ENCODE measurements at places on chromosomes 5 and 9.

- no peak for DNase-seq
Measured at GRCh38 chr9:125651576-125652232, 55.3 kb downstream of the MAPKAP1 start.

GRCh38 chr5:96214442-96215197 lies 218.4 kb downstream of the PCSK1 start:
- DNase-seq, result no peak

GRCh38 chr5:149474198-149474597 lies 77.0 kb downstream of the CSNK1A1 start:
- DNase-seq, result no peak

DNA sequence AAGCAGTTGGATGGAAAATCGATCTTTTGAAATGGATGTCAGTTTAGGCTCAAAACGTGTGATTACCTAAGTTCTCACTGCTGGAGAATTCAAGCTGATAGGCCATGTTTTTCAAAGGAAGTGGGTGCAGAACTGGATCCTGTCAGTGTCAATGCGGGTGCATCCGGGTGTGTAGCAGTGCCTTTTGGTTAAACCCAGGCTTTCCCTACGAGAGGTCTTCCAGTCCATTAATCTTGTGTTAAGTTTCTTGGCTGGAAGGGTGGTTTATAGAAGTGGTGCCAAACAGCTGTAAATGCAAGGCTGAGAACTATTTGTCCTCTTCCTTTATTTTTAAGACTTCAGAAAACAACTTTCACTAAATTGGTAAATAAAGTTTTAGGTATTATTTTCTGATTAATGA lies 71.9 kb downstream of the DAPK1 start:
- no peak for DNase-seq

- DNase-seq, result no peak
Measured at GRCh38 chr5:73693573-73694061, 67.6 kb downstream of the ARHGEF28 start.

- no peak for DNase-seq
Measured at GRCh38 chr5:84406111-84406510, 21.4 kb upstream of the EDIL3 start.

DNA sequence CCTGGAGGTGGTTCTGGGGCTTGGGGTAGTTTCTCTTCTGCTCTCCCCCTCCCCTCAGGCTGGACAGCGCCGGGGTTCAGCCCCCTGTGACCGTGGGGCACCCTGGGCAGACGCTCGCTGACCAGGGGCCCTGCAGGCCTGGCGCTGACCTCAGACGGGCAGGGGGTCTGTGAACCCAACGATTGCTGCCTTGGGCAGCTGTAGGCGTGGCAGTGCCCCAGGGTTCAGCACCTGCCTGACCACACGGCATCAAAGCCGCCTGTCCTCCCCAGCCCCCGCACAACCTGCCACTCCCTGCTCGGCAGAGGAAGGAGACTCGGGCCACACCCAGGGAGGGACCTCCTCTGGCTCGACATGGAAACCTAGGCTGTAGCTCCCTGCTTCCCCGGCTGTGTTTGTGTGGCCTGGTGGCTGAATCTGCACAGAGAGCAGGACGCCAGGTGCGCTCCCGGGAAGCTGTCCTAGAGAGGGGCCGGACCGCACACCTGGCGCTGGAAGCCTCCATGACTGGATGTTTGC lies 12.2 kb downstream of the LCN12 start:
- DNase-seq, result no peak

GRCh38 chr5:23157716-23158115 lies 304.6 kb upstream of the CDH12 start:
- no peak for DNase-seq

DNA sequence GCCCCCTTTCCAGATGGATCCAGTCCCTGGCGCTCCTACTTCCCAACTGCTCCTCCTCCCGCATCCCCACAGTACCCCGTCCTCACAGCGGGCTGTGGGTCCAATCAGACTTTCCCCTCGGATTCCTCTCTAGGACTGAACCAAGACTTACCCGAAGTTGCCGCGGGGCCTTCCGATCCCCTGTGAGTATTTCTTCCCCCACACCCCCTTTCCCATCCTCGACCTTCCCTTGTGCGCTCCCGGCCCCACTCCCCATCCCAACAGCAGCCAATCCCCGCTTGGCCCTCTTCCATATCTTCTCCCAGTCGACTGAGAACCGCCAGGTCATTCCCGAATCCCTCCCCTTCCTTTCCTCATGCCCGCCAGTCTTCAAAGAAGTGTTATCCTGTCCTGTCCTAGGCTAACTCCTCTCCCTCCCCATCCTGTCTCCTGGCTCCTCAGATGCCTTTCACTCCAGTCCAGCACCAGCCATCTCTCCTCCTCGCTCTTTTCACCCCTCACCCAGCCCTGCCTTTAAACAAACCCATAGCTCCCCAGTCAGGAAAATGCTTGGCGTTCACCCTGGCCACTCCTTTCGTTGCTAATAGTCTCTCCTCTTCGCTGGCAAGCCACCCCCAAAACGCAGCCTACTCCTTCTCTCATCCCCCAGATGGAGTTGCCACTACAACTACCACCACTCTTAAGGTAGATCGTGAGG lies 646 bp downstream of the SWI5 start:
- no peak for DNase-seq

DNA sequence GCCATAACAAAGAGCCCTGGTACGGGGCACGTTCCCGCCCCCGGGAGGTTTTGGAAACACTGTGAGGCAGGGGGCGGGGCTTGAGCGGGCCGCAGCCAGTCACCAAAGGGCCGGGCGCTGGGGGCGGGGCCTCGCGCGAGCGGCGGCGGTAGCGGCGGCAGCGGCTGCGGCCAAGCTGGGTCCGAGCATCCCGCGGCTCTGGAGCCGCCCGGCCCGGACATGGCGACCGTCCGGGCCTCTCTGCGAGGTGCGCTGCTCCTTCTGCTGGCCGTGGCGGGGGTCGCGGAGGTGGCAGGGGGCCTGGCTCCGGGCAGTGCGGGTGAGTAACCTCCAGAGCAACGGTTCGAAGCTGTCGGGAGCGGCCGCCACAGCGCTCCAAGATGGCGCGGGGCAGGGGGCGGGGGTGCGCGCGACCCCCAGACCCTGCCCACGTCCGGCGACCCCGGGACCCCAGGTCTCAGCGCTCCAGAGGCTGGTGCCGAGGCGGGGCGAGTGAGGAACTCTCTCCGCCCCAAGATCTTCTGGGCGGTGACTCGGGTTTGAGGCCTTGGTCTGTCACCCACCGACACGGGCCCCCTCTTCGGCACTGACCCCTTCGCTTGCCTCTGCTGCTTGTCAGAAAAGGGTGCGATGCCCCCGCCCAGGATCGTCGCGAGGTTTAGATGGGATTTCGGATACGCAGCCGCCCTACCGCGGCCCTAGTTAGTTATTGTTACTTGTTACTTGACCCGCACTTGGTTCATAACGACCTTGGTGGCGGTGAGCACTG lies at the start of gene RECK:
Gene RECK (plus strand): TSS at position 134 of the 769 bp plus-strand sequence. CDS start 86 bp downstream, at position 220.
- DNase-seq, result peak; percentile 85

DNA sequence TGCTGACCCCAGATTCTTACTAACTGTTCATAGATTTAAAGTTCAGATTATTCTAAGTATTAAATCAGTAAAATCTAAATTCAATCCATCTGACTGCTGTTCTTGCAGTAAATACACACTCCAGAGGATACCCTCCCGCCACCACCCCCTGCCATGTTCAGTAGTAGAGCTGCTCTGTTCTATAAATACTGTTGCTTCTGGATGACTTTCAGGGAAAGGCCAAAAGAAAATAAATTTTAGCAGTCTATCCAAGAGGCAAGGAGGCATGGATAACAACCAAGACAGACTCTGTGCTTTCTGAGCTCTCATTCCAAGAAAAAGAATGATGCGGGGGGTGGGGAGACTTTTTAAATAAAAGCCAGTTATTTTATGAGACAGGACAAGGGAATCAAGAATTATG lies 115.1 kb downstream of the ADAMTS6 start:
- DNase-seq, result no peak

GRCh38 chr5:175683231-175683630 lies 25.4 kb downstream of the HRH2 start:
- no peak for DNase-seq

GRCh38 chr9:3007326-3007725 lies 163.4 kb upstream of the PUM3 start:
- DNase-seq, result no peak

GRCh38 chr5:68178579-68178978 lies 37.0 kb upstream of the PIK3R1 start:
- peak; percentile 3 for DNase-seq

- DNase-seq, result no peak
Measured at GRCh38 chr5:149618581-149619248, 37.4 kb downstream of the ARHGEF37 start.

DNA sequence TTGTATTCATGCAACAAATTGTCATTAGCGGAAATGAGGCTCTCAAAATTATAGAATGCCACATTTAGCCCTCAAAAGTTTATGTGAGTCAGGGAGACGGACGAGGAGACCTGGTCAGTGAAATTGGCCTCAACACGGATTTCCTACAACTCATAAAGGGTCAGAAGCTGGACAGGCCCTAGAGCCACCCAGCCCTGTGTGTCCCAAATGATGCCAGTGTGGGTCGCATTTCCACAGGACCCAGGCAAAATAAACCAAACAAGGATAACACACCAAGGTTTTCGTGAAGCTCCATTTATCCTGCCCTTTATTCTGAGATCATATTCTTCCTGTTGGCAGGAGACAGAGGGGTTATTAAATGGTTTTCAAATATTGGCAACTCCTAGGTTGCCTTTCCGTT lies 72.0 kb upstream of the COL5A1 start:
- DNase-seq, result no peak

DNA sequence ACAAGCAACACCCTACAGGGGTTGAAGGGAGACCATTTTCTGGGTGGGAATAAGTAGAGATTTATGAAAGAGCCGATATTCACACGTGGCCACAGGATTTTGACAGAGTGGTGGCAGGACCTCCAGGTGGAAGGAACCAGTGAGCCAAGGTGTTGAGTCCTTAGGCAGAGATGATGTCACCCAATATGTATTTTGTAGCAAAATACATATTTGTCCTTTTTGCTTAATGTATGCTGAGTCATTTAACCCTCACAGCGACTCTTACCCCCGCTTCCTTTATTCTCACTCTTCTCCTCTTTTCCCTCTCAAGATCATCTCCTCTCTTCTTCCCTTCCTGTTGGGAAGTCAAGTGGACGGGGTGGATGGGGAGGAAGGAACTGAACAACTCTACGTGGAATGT lies 215.7 kb upstream of the S1PR3 start:
- no peak for DNase-seq

DNA sequence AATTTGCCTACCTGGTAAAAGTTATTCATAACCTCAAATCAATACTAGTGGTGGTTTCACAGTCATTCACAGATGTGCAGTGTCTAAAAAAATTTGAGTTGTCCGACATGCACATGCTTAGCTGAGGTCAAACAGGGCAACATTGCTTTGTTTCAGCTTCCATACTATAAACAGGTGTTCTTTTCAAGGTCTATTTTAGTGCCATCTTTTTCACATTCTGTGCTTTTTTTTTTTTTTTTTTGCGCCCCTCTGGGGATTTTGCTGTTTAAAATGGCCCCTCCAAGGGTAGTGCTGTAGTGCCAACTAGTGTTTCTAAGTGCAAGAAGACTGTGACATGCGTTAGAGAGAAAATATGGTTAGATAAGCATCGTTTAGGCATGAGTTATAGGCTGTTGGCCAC lies 14.5 kb downstream of the PHAX start:
- DNase-seq, result no peak

DNA sequence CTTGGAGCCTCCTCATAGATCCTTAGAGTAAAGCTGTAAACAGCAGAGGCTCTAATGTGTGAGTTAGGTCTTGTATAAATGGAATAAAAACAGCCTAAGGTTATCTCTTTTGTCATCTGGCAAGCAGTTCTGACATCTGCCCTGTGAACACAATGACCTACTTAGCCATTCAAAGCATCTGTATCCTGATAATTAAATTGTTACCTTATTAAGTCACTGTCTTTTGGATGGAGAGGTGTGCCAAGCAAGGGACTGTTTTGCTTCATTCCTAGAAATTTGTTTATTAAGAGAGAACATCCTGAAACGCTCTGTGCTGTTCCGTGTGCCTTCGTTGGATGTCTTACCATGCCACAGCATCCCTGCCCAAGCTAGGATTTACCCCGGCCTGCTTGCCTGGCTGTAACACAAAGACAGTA lies 1.5 kb downstream of the LSM11 start:
- no peak for DNase-seq

GRCh38 chr5:177233206-177233605 lies 70.3 kb downstream of the RAB24 start:
- DNase-seq, result no peak

- no peak for DNase-seq
Measured at GRCh38 chr5:434443-435146, 8.4 kb upstream of the EXOC3 start.

- DNase-seq, result no peak
Measured at GRCh38 chr9:93287593-93287992, 103.7 kb downstream of the WNK2 start.

DNA sequence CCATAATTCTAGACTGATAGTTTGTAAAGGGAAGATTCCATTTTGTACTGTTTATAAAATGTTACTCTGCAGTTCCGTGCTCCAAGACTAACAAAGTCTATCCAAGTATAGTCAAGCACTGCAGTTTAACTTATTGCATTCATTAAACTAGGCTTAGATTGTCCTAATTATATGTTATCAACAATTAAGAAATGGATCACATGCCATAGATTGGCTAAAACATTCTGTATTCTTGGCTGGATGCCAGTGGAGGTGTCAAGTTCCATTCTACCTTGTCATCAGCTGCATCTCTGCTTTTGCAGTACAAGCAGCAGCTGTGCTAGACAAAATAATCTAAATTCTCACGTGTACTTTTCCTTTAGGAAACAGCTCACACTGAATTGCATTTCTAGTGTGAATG lies 69.4 kb upstream of the MEF2C start:
- no peak for DNase-seq

- DNase-seq, result no peak
Measured at GRCh38 chr5:142792865-142793232, 22.7 kb downstream of the ARHGAP26 start.

GRCh38 chr5:176481711-176482110 lies 33.5 kb downstream of the FAF2 start:
- no peak for DNase-seq

GRCh38 chr5:103327893-103328292 lies 69.3 kb downstream of the MACIR start:
- no peak for DNase-seq

- DNase-seq, result no peak
Measured at GRCh38 chr5:172282272-172283019, 1.1 kb downstream of the UBTD2 start.

- no peak for DNase-seq
Measured at GRCh38 chr5:11909471-11909870, 5.2 kb upstream of the CTNND2 start.

All from stimulated activated CD8-positive, alpha-beta memory T cell treated with anti-CD3 and anti-CD28 coated beads, Interleukin-15, amount 100 ng/mL, for 48 hours (primary cell).